ENCODE measurements at places on chromosomes 5 and 9.

- no peak for DNase-seq
These were observed 63.3 kb upstream of the ZFAND5 start for GRCh38 chr9:72428329-72428728.

- no peak for DNase-seq
These were observed 5.8 kb upstream of the TRIM41 start for GRCh38 chr5:181217111-181217802.

DNA sequence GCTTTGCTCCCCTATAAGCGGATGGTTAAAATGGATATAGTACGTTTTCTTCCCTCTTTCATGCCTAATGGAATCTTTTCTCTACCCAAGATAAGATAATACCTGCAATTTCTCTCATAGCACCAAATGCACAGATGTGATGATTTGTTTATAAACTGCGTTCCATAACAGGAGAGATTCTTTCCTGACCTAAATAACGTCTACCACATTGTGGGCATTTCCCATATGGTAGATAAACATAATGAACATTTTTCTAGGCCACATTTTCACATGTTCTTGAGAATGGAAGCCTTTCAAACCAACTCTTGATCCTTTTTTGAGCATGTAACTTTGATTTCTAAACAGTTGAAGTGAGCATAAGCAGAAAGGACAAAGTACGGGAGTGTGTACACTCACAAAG lies 448.5 kb downstream of the CSNK1G3 start:
- no peak for DNase-seq

- DNase-seq, result peak; percentile 9
These were observed 524 bp downstream of the CYFIP2 start for GRCh38 chr5:157266286-157267007.

- no peak for DNase-seq
These were observed 276.0 kb upstream of the DMRT1 start for GRCh38 chr9:565528-565927.

DNA sequence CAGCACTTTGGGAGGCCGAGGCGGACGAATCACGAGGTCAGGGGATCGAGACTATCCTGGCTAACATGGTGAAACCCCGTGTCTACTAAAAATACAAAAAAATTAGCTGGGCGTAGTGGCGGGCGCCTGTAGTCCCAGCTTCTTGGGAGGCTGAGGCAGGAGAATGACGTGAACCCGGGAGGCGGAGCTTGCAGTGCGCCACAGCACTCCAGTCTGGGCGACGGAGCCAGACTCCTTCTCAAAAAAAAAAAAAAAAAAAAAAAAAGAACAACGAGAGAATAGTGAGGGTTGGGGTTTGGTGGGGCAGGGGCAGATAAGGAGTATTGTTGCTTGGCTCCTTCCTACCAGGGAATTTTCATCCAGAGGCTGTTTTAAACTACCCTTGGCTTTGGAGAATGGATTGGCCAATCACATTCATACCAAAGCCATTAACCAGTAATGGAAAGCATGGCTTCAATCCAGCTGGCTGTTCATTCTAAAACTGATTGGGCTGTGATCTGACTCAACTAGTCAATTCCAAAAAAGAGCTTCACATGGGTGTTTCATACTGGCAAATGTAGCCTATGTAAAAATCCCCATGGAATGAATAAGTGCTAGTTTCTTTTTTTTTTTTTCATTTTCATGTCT lies 64.4 kb downstream of the PLCXD3 start:
- no peak for DNase-seq

DNA sequence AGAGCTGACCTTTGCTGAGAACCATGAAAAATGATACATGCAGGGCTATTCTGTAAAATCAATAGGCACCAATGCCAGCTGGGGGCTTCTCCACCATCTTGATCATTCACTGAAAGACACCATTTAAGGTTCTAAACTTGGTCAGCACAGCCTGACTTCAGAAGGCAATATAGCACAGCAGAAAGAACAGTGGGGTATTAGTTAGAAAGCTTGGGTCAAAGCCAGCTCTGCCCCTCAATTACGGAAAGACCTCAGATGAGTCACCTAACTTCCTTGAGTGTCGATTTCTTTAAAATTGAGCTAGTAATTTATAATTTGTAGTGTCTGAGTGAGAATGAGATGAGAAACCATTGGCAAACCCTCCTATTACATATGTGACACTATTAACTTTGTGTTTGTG lies 3.4 kb downstream of the TNC start:
- no peak for DNase-seq

DNA sequence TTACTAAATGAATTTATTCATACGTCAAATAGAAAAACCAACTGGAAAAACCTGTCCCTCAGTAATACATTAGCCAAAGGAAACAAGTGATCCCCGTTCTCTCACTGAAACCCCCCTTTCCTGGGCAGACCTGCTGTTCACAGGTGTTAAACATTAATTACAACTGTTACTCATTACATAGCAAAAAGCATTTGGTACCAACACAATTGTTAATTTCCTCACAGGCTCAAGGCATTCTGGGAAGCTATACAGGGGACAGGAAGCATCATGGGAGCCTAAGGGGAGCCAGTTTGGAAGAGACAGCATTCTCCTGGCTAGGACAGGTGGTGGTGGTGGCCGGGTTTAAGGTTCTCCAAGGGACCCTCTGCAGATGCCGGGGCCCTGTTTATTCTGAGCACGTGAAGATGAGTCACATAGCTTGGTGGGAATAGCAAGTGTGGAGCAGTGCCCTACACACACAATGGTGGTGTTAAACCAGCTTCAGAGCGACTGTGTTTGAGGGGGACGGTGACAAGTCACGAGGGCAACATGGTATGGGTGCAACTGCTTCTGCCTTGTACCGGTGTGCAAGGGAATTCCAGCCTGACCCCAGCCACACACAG lies 62.6 kb upstream of the SLC25A51 start:
- no peak for DNase-seq

GRCh38 chr5:110790673-110791072 lies 51.9 kb downstream of the SLC25A46 start:
- no peak for DNase-seq

DNA sequence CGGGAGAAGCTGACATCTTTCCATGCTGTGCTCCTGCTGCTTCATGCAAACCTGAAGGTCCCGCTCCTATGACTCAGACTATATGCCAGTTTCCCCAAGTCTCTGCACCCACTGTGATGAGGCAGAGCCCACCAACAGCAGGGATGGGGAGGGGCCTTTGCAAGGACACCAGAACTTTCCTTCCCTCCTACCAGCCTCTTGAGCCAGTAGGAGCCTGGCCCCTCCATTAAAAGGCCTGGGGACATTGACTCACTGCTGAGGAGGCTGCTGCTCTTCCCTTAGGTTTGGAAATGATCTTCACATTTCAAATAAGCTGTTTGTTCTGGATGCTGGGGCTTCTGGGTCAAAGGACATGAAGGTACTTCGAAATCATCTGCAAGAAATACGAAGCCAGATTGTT lies 26.1 kb upstream of the CTSL start:
- DNase-seq, result no peak

DNA sequence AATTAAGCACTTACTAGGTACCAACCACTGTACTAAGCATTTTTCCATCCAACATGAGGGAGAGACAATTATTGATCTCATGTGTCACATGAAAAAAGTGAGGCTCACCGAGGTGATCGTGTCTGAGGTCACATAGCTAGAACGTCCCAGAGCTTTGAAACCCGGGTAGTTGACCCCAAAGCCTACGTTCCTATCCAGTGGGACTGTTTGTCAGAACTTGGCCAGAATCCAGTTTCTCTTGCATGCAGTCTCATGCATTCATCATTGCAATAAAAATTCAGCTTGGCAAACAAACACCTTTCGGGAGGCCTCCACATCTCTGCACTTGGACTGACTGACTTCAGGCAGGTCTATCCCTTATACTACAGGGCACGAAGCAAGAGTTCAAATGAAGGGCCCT lies 23.4 kb upstream of the FAT2 start:
- no peak for DNase-seq

DNA sequence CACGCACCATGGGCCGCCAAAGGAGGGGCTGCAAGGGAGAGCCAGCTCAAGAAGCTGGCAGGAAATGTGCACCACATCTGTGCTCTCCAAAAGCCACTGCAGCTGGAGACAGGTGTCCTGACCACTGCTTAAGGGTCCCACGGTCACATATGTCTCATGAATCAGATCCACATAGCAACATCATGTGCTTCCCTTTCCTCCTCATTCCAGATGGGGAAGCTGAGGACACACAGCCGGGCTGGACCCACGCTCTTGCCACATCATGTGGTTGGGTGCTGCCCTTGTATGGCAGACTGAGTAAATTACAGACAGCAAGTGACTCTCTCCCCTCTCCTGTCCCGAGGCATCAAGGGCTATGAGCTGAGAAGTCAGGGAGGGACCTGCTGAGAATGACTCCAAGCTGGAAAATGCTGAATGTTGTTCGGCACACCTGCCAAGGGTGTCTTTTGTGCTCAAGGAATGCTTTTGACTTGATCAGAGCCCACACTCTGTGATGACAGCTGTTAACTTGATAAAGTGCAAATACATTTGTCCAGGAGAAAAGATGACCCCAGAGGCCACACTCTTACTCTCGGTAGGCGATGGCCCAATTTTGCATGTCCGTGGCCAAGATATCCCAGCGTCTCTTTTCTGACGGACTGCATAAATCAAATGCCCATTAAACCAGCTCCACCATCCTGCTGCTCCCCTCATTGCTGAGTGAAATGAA lies 58.2 kb downstream of the NSUN2 start:
- no peak for DNase-seq

- DNase-seq, result no peak
These were observed 1.0 kb downstream of the AGTPBP1 start for GRCh38 chr9:85740787-85741094.

DNA sequence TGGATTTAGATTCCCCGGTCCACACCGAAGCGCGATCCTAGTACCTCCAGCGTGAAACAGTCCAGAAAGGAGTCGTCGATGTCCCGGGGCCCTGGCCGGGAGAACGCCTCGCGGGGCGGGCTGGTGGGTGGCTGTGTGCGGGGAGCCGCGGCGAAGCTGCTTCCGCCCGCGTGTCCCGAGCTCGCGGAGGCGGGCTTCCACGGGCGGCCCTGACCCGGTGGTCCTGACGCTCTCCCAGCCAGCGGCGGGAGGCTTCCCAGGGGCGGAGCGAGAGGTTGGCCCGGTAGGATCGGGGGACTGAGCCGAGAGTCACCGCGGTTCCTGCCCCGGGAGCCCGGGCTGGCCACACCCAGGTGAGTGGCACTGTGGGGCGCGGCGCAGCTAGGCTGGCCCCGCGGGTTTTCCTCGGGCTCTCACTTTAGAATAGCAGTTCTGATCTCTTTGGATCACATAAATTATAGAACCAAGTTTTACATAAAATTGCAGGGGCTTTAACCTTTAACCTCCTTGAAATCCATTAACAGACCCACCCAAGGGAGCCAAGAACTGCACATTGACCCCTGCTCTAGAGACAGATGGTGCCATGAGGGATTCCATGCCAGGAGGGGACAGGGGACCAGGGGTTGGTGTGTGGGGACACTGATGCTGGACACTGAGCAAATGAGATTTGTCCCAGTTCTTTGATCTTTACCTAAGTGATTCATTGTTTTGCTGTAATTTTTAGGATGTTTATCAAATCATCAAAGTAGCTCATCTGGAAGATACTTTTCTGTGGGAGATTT lies 29.2 kb upstream of the IL31RA start:
- no peak for DNase-seq

DNA sequence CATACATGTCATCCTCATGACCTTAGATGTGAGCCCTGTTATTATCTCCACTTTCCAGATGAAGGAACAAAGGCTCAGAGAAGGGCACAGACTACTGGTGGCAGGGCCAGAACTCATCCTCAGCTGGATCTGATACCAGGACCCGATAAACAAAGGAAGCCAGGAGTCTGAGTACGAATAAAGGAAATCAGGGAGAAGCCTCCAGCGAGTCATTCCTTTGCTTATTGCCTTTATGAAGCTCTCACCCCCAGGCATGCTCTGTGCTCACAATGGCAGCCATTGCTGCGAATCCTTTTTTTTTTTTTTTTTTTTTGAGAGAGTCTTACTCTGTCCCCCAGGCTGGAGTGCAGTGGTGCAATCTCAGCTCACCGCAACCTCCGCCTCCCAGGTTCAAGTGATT lies 130.1 kb downstream of the GAPVD1 start:
- DNase-seq, result no peak

DNA sequence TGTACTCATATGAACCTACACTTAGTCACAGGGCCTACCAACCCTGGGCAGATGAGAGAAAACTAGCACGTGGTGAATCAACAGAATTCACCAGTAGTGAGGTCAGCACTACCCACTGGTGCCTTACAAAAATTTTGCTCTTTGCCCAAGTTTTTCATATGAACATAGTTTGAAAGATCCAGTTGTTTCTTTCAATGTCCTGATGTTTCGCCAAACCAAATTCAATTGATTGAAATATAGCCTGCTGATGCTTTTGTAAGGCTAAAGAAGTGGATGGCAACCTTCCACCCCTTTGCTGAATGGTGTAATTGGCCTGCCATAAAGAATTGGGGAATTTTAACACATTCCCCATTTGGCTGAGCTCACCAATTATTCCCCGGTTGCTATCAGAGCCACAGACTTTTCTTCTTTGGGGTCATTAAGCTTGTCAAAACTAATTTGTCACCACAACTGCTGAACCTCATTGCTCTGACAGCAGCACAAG lies 339.2 kb downstream of the GLIS3 start:
- DNase-seq, result no peak

DNA sequence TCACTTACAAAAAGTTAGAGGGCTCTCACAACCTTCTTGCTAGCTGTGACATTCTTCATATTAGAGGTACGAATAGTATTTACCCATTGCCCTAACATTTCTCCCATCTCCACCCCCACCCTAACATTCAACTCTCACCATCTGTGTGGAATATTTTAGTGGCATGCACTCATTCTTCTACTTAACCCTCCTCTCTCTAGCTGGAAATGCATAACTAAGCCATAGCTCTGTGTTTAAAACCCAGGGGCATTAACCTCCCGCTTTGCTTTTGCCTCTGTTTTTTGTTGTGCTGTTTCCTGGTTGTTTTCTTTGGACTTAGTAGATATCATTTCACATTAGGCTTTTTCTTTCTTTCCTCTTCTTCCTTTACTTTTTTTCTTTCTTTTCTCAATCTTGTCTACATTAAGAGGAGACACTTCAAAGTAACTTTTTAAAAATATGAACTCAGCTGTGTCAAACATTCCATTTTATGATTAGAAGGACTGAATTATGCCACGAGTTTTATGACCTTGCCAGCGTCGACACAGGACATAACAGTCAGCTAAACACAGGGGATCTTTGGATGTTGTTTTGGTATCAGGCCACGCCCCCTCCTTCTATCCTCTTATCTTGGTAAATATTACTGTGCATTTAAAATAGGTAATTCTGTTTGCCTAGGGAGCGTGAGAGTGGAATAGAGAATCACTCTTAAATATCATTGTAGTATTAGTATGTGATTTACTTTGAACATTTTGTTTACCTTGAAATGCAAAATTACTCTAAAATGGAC lies 236.0 kb downstream of the CD180 start:
- no peak for DNase-seq

DNA sequence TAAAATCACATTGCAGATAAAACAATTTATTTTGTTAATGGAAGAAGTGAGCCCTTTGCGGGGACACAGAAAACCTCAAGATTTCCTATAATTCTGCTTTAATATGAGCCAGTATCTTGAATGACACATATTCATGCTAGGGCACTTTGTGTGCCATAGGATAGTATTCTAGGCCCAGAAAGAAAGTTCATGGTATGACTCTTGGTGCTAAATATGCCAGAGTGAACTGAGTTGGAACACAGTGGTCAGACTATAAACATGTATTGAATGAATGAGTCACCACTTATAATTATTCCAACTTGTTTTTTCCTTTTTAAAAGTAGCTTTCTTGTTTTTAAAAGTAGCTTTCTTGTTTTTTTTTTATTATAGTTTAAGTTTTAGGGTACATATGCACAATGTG lies 46.0 kb downstream of the ADAMTS19 start:
- no peak for DNase-seq

GRCh38 chr5:115601701-115602590 lies at the start of gene TICAM2:
Gene TICAM2, minus strand, starts transcription at chr5:115602479. Its CDS starts 21,223 bp downstream, at chr5:115581256.
- peak; percentile 11 for DNase-seq

GRCh38 chr5:36055984-36056383 lies 10.7 kb downstream of the UGT3A2 start:
- no peak for DNase-seq

Data from activated naive CD4-positive, alpha-beta T cell (primary cell).